ENCODE measurements at places on chromosomes 2 and 18.

GRCh38 chr2:107737756-107738155 is 88.9 kb upstream of the RGPD4 start:
- no peak for DNase-seq

DNA sequence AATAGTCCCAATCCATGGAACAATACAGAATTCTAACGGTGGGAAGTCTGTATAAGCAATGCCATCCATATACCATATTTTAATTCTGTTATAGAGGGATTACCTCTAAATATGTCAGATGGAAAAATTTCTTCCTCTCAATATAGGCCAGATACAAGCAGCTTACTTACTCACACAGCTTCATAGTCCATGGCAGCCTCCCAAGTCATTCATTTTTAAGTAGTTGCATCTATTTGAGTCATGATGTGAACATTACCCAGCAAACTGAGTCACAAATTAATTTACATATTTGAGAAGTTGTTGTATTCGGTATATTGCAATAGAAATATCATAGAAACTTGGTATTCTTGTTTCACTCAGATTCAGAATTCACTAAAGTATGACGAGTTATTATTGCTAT is 20.3 kb downstream of the TBR1 start:
- DNase-seq = no peak

DNA sequence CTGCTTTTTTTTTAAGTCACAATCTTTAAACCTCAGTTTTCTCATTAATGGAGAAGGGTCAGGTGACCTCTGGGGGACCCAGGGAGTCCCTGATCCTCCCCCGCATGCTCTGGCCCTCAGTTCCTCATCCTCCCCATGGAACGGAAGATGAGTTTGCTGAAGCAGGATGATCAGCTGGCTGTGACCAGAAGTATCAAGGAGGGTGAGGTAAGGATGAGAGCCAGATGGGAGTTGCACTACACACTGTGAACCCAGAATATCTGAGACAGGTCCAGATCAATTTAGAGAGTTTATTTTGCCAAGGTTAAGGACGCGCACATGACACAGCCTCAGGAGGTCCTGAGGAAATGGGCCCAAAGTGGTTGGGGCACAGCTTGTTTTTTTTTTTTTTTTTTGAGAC is 3.8 kb downstream of the CATIP start:
- DNase-seq = peak; percentile 53

DNA sequence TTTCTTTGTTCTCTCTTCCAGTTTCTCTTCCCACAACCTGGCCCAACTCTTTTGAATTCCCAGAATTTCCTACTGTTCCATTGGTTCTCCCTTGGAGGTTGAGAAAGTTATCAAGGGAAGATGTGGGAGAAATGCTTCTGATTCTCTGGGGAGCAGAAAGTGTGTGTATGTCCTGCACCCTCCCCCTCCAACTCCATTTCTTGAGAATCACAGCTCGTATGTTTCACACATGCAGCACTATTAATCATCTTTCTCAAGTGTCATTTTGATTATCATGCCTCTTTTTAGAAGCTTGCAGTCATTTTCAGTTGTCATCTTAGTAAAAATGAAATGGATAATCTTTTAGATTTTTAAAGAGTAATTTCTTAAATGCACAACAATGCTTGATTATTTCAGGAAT is 296.8 kb upstream of the SLC39A10 start:
- no peak for DNase-seq

DNA sequence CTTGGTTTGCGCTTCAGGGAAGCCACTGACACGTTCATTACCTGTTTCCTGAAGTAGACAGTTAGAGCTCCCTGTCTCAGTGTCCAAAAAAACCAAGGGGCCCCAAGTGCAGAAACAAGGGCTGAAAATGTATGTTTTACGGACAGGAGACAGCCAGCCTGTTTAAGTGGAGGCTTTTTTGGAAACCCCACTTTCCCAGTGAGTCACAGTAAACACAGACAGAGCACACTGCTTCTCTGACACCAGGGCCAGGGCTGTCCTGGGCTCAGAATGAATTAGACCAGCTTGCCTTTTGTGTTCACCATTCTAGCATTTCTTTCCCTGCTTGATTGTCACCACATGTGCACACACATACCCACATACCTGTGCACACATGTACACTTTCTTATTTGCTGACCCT is 128.6 kb downstream of the SH3RF3 start:
- DNase-seq = no peak

DNA sequence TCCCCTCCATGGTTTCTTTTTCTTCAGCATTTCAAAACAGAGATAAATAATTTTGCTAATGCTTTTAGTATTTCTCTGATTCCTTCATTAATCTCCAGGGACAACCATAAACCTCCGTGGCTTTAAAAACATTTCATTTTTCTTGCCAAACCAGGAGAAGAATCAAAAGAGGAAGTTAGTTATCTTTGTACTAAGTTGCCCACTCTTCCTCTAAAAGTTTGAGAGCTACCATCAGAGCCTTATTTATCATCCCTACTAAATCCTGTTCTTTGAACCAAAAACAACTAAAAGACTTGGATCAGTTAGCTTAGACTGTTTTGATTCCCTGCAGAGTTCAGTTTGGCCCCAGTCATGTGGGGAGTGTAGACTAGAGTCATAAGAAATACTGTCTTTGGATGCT is 208.4 kb downstream of the SETBP1 start:
- DNase-seq = no peak

GRCh38 chr18:12948050-12948804 is 416 bp downstream of the SEH1L start:
- DNase-seq = peak; percentile 85

DNA sequence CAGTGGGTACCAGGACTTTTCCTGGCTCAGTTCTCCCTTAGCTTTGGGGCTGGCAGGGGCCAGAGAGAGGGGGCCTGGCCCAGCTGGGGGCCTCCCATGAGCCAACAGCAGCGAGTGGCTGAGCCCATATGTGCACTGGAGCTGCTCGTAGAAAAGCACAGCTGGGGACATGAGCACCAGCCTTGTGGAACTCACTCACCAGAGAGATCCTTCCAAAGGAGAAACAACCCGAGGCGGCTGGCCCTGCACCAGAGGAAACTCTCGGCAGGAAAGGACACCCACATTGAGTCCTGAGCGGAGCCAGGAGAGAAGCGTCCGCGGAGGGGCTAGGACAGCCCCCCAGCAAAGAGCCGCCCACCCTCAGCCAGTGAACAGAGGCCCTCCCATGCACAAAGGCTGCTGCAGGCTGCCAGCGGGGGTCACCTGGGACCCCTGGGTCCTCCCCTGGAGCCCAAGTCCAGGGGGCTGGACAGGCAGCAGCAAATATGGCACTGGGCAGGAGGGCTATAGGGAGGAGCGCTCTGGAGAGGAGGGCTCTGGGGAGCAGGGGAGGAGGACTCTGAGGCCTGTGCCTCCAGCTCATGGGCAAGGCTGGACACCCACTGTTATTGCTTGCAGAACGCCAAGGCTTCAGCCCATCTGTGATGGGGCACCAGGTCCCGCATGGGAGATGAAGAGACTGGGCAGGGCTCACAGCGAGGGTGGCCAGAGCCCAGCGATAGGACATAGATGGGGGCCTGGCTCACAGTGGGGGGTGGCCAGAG is 42.1 kb upstream of the SNED1 start:
- DNase-seq = no peak

GRCh38 chr2:203913947-203914346 is 22.6 kb upstream of the ICOS start:
- no peak for DNase-seq

DNA sequence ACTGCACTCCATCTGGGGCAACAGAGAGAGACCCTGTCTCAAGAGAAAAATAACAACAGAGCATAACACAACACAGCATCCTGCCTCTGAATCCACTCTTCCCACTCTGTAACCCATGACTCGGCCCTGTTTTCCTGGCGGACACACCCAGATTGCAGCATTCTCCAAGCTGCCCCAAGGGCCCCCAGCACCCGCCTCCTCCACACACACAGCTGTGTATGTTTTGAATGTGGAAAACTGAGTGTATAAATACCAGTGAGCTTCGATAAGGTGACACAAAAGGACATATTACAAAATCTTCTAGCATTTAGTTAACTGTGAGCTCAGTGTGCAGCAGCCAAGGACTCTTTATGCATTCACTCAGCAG is 13.0 kb downstream of the IMPA2 start:
- DNase-seq = no peak

DNA sequence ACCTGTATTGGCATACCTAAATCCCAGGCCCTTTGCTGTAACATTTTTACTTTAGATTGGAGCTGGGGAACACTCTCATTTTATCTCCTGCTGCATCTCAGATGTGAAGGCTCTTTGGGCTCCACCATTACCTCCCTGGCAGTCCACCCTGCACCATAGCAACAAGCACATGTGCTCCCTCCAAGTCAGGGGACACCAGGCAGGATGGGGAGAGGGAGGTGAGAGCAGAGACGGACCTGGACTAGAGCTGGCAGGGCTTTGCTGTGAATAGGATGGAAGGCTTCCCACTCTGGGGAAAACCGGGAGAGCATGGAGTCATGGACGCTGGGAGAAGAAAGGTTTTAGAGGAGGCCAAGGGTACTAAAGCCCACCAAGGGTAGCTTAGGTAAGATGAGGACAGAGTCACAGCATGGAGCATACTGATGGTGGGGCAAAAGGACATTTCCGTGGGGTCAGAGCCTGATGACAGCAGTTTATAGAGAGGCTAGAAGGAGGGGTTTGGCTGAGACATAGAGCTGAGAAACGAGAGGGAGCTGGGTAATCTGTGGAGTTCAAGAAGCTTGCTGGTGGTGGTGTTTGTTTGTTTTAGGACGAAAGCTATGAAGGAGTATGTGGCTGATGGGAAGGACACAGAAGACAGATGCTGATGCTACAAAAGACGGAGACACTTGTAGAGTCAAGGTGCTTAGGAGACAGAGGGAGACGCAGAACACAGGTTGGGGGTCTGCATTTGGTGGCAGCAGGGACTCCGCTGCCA is 134.8 kb downstream of the COL6A3 start:
- DNase-seq = no peak

- no peak for DNase-seq
Measured at GRCh38 chr2:197137231-197137630, 173.3 kb downstream of the ANKRD44 start.

GRCh38 chr2:128501700-128502099 is 183.0 kb upstream of the HS6ST1 start:
- no peak for DNase-seq

GRCh38 chr18:23640052-23640451 is 22.7 kb downstream of the ANKRD29 start:
- no peak for DNase-seq

DNA sequence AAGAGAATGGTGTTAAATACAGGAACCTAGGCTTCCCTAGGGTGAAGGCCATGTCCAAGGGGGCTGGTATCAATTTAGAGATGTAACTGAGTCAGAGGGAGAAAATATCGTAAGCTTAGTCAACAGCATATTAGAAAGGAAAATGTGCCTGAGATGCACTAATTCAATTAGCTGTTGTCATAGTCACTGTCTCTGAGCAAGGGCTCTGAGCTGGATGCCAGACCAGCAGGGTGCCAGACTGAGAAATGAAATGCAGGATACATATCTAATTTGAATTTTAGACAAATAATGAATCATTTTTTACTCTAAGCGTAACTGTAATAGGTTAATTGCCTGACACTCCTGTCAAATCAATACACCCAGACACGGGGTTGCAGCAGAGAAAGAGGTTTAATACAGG is 11.4 kb upstream of the SLC35F6 start:
- DNase-seq = no peak

GRCh38 chr2:20145497-20146193 is 79.3 kb downstream of the SDC1 start:
- DNase-seq = no peak

GRCh38 chr2:9753276-9753600 is 90.0 kb upstream of the TAF1B start:
- no peak for DNase-seq

DNA sequence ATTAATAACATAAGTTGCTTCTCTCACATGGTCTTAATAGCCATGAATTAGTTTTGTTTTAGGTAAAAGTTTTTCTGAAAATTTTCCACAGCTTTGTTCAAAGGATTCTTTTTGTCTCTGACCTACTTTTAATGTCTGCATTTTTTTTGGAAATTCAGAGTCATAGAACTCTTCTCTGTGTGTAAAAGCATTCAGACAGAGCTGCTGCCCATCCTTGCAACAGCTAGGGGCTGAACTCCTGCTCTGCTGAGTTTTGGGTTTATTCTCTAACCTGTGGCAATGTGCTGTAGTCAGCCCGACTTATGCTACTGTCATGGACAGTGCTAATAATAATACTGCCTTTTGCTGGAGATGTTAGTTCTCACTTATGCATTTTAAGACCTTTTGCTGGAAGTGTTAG is 44.1 kb downstream of the RALBP1 start:
- no peak for DNase-seq

DNA sequence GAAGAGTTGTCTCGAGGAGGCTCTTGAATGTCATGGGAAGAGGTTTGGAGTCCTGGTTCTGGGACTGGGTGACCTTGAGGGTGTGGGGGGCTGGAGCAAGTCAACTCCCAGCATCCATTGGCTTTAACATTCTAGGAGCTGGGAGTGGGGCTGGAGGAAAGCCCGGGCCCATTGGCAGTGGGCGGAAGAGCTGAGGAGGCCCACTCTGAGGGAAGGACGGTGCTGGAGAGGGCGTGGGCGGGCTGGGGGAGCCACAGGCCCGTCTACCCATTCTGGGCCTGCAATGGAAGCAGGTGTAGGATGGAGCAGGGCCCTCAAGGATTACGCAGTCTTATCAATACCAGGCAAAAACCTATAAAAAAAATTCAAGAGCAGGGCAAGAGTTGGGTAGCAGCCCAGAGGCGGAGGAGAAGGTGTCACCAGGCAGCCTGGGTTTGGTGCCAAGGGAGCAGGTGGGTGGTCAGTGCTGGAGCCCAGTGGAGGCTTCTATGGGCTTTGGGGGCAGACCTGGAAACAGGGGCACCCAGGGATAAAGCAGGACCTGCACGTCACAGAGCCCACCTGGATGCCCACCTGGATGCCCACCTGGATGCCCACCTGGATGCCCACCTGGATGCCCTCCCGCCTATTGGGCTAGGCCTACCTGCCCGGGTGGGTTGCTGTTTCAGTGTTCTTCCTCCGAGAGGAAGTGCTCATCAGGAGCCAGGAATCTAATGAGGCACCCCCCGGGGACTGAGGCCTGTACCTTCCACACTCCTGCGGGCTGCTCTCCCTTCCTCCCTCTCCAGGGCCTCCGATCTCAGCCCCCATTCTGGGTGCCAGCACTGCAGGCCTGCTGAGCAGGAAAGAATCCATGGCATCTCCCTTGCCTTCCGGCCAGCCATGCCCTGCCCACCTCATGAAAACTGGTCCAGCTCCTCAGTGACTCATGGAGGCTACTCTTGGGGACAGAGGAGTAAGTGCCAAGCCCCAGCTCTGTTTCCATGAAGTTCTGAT is 71.3 kb downstream of the CTIF start:
- DNase-seq = no peak

GRCh38 chr18:25103468-25104155 is 248.4 kb downstream of the ZNF521 start:
- DNase-seq = no peak
